ENCODE measurements at places on chromosomes 5 and 9.

DNA sequence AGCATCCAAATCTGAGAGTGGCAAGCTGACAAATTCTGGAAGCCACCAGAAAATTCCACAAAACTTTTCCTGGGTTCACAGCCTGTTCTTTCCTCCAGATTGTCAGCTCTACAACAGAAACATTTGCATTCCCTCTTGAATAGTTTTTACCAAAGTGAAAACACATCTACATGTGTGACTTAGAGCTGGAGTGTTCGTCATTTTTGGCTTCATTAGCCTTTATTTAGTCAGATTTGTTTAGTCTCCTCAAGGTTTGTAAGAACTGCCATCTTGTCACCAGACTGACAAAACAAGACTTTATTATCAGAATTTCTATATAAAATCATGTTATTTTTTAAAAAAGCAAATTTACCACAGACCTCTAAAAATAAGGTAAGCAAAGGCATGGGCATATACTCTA is 347.3 kb downstream of the TRIM36 start:
- DNase-seq, result no peak

DNA sequence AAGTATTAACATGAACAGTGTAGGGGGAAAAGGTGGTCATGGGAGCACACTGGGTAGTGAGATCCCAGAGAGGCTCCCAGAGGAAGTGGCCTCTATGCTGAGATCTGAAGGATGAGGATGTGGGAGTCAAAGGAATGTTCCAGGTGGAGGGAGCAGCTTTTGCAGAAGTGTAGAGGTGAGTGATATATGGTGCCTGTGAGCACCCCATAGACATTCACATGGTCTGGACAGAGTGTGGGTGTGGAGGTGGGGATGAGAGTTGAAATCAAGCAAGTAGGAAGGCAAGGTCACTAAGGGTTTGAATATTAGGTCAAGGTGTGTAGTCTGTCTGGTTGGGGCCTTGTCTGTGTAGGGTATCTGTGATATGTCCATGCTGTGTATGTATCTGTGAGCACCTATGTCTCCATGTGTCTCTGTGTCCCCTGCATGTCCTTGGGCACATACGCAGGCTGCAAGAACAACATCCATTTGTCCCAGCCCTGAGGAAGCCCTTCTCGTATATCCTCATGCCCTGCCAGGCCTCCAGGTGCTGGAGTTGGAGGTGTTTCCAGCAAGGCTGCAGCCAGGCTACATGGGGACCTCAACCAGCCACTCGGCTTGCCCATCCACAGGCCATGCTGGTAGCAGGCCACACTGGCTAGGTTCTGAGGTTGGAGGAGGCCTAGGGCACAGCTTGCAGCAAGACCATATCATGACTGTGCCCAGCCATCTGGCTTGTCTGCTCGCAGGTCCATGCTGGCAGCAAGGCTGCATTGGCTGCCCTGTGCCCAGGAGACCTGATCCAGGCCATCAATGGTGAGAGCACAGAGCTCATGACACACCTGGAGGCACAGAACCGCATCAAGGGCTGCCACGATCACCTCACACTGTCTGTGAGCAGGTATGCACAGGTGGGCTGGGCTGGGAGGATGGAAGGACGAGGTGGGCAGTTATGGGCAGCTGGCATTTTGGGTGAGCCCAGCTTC is 4.7 kb downstream of the PDLIM4 start:
- DNase-seq, result no peak

DNA sequence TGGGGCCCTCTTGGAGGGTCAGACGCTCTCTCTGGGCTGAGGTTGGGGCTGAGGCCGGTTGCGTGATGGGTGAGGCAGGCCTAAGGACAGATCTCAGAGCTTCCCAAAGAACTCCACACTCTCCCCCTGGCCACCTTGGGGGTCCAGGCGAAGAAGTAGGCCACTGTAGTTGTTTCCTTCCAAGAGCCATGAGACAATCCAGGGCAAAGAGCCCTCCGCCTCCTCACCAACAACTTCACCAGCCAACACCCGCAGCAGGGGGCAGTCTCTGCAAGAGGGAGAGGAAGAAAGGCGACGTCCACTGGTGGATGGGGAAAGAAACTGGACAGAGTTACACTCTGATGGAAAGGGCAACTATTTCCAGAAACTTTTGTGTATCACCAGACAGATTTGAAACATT is 10.7 kb downstream of the SLC35A4 start:
- DNase-seq, result peak; percentile 57

- DNase-seq, result peak; percentile 55
These were observed 11.4 kb upstream of the GRIN1 start for GRCh38 chr9:137127301-137128157.

- DNase-seq, result peak; percentile 49
These were observed 21.3 kb upstream of the ZNF782 start for GRCh38 chr9:96875461-96876142.

DNA sequence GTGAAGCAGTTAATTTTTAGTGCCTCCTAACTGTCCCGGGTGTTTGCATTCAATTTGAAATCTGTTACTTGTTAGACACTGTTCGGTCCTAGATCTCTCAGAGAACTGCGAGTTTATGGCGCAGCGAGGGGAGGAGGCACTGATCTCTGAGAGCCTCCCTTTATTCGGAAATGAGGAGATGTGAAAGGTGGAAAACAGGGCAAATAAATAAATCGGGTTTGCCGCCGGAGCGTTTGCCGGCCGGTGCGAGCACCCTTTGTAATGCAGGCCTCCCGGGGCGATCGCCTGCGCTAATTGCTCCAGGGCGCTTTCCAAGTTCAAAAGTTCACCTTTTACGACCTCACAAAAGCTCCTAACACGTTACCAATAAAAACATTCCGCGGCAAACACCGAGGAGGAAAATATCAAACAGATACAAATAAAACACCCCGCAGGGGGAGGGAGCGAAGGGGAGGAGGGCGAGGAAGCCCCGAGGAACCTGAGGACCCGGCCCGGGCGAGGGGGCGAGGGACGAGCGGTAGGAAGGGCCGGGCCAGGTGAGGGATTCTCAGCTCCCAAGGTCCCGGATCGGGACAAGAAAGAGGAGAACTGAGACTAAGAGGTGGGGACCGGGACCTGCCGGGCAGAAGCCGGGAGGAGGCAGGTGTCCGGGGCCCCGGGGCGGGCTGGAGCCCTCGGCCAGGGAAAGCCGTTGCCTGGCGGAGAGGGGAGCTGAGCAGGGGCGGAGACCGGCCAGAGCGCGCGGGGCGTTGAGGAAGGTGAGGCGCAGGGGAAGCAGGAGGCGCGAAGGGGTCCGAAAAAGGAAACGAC is 1.4 kb downstream of the NR6A1 start:
- no peak for DNase-seq

- no peak for DNase-seq
These were observed 10.4 kb downstream of the PTCH1 start for GRCh38 chr9:95506428-95506677.

- DNase-seq, result no peak
These were observed 10.8 kb downstream of the CDC37L1 start for GRCh38 chr9:4690144-4690543.

DNA sequence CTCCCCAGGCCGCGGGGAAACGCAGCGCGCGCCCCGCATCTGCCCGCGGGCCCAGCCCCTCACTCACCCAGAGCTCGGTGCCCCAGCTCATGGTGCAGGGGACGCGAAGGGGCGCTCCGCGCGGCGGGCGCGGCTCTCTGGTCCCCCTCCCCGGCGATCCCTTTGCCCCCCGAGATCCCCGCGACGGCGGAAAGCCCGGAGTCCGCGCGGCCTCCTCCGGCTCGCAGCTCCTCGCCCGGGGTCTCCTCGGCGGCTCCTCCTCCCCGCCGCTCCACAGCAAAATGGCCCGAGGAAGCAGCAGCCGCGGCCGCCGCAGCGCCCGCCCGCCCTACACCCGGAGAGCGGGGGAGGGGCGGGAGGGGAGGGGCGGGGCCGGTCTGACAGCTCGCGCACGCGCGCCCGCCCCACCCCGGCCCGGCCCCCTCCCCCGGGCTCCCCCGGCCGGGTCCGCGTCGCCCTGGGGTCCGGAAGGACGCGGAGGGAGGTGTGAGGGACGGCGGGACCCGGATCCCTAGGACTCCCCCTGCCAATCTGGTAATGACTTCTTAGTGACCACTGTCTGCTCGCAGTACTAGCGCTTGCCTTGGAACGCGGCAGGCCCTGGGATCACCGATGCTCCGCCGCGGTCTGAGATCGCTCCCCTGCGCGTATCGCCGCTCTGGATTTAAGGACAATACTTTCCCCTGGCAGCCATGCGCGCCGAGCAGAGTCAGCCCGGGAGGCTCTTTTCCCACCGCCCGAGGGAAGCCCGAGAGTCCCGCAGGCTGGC is at the start of gene FNBP1:
FNBP1 (minus strand) TSS at position 305 of the 769 bp plus-strand sequence; CDS start at position 91, 214 bp downstream.
- peak; percentile 85 for DNase-seq

- no peak for DNase-seq
These were observed 25.1 kb downstream of the TBC1D2 start for GRCh38 chr9:98230304-98230703.

DNA sequence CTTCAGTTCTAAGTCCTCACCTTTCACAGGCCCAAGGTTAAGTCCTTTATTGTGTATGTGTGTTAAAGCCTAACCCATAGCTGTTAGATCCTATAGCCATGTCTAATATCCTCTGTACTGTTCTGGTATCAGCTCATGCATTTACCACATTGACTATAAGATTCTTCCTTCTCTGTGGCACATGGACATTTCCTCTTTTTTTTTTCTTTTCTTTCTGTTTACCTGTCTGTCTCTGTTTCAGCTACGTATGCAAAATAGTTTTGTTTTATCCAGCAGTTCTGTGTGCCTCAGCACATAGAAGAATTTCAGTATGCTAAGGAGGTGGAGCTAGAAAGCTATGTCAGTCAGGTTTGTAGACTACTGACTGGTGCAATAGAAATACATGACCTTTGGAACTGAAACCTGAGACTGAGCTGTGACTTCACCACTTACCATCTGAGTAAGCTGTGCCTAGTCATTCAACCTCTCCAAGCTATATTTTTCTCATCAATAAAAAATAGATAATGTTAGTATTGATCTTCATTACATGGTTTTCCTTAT is 155.6 kb upstream of the VLDLR start:
- no peak for DNase-seq

DNA sequence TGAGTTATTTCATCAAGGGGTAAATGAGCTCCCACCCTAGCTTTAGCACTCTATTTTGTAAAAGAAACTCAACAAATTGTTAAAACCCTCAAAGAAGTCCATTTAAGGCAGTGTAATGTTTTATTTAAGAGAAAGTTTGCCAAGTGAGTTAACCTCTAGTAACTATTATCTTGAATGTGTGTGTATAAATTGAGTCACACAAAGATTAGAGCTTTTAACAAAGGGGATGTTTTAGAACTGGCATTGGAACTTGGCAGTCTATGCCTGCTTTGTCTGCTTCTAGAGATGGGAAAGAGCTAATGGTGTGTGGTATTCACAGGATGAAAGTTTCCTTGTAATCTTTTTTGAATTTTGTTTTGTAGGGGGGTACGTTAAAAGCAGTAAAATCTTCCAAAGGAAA is 33.2 kb downstream of the KDM3B start:
- no peak for DNase-seq

DNA sequence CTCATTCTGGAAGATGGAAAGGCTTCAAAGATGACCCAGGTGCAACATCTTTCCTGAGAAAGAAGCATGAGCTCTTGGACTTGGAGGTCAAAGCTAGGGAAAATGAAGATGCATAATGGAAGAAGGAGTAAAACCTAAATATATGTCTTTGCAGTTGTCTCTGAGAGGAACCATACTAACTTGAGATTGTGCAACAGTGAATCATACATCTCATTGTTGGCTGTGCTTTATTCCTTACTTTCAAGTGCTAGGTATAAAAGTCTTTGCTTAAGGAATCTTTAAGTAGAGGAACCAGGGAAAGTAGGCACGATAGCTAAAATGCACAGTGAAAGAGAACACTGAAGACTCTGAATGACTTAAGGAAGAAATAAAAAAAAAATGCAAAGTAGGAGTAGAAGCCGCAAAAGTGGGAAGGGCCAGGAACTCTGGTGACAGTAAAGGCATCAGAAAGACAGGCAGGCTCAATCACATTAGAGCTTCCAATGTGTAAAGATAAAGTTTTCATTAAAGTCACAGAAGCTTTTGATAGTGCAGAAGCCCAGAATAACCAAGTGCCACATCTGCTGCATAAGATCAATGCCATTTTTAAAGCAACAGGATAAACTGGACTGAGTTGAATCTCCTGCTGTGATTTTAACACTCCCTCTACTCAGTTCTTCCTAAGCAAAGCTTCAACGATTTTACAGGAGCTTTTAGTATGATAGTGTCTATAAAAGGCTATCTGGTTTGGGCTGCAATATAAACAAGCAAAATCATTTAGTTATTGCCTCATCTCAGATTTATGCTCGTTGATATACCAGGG is 432.3 kb upstream of the EDIL3 start:
- no peak for DNase-seq

GRCh38 chr9:75086541-75087288 is 1.2 kb downstream of the NMRK1 start:
- no peak for DNase-seq

- no peak for DNase-seq
These were observed 31.5 kb downstream of the AOPEP start for GRCh38 chr9:94758031-94758430.

DNA sequence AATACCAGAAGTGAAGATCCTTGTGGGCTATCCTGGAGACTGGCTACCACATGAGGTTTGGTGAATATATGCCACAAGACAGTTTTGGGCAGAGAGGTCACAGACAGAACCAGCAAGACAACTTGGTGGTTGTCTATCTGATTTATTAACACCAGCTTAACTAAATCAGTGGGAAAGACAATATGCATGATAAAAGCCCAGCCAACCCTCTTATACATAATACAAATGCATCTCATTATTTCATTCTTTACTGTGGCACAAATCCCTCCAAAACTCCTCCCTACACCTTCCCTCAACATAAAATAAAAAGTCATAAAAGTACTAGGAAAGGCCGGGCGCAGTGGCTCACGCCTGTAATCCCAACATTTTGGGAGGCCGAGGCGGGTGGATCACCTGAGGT is 8.1 kb downstream of the HINT1 start:
- no peak for DNase-seq

GRCh38 chr5:12013351-12013750 is 109.1 kb upstream of the CTNND2 start:
- DNase-seq, result no peak

DNA sequence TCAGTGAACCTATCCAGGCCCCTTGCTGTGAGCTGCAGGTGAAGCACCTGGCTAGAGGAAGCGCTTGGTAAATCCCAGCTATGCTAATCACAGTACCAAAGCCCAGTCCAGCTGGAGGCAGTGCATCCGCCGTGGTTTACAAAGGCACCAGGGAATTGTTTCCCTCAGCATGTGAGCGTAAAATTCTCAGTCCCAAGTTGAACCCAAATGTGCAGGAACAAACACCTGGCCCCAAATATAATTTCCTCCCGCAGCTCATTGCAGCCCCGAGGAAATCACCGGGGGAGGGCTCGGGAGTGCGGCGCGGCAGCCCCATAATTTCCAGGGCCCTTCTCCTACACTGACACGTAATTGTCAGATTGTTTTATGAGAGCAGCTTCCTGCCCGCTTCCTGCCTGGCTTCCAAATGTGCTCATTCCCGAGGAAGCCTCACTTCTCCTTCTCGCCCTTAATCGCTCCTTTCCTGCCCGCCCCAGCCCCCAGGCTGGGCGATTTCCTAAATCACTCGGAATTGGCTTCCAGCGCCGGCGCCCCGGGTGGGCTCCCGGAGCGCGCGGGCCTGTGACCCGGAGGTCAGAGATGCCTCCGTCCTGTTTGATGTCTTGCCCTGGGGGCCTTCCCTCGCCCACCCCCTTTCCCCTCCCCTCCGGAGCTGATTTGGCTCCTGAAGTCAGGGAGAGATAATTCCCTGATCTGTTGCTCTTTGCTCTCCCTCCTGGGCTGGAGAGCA is 134.4 kb downstream of the FGF1 start:
- no peak for DNase-seq
